ENCODE measurements at places on chromosomes 13 and 19. TPM values are rescaled to one million over a fixed set of nuclear protein-coding genes. Genes with fewer than 3 reads are reported as not detected.

Gene MCEMP1
- not detected for total RNA-seq

Gene SHISA7
- not detected for total RNA-seq

Gene TLE5
- total RNA-seq, result 690 TPM

Gene JAK3
- 3.2 TPM for total RNA-seq

Gene ZNF132
- total RNA-seq, result not detected

Gene ZNF682
- 9.1 TPM for total RNA-seq

GRCh38 chr19:13398182-13398581, 108.1 kb downstream of the CACNA1A start:
- H3K27me3 ChIP-seq, result no peaks in the 10 kb centered on the region
- H3K27ac ChIP-seq, result no peak overlapping the region
- DNase-seq, result no peak
- no peaks in the 10 kb centered on the region for H3K4me1 ChIP-seq
- H3K4me3 ChIP-seq, result no peak overlapping the region

GRCh38 chr13:42876270-42876714, 94.9 kb downstream of the FAM216B start:
- peaks cover 17% of the 10 kb centered on the region for H3K27me3 ChIP-seq
- no peak overlapping the region for H3K4me3 ChIP-seq
- peak; percentile 35 for DNase-seq

- no peak for DNase-seq
- no peaks in the 10 kb centered on the region for H3K27me3 ChIP-seq
- H3K27ac ChIP-seq, result no peak overlapping the region
- H3K4me3 ChIP-seq, result no peak overlapping the region
- H3K4me1 ChIP-seq, result no peaks in the 10 kb centered on the region
These were observed 11.8 kb downstream of the STAP2 start for GRCh38 chr19:4326837-4327251.

DNA sequence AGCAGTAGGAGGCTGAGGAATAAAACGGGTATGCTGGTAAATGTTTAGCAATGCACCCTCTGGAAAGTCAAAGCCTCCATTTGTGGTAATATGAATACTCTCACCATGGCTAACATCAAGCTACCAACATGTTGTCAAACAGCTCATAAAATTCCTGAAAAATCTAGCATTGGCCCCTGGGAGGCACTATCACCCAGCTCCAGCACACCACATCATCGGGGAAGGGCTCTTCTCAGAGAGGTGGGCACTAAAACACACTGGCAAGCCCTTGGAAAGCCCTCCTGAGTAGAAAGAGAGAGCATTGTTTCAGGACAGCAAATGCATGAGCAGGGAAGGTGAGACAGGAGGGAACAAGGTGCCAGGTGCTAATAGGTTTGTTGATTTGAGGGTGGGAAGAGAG, 53.9 kb upstream of the FLT1 start:
- H3K27ac ChIP-seq, result no peak overlapping the region
- no peaks in the 10 kb centered on the region for H3K27me3 ChIP-seq
- H3K4me3 ChIP-seq, result no peak overlapping the region
- DNase-seq, result no peak

DNA sequence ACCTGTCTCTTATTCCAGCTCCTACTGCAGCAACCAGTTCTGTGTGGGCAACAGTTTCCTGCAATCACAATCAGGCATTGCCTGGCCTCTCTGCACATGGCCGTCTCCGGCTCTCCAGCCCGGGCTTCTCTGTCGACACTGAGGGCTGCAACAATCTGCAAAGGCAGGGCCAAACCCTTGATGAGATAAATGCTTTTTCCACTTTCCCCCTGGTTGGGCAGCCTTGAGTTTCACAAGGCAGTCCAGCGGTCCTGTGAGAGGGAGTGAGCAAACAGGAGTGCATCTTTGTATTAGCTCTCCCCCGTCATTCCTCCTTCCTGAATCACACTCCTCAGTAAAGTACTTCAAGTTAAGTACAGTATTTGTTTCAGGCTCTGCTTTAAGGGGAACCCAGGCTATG, 40.7 kb upstream of the VWA8 start:
- H3K36me3 ChIP-seq, result no peaks in the 10 kb centered on the region
- no peaks in the 10 kb centered on the region for H3K4me1 ChIP-seq
- H3K27me3 ChIP-seq, result no peaks in the 10 kb centered on the region

- peaks cover 12% of the 10 kb centered on the region for H3K4me1 ChIP-seq
- H3K36me3 ChIP-seq, result no peaks in the 10 kb centered on the region
- H3K27me3 ChIP-seq, result no peaks in the 10 kb centered on the region
- no peak overlapping the region for H3K27ac ChIP-seq
- no peak overlapping the region for H3K4me3 ChIP-seq
- no peak for DNase-seq
These were observed 30.7 kb upstream of the IL17D start for GRCh38 chr13:20672772-20673171.

GRCh38 chr19:14168993-14169392, 32.6 kb upstream of the ASF1B start:
- H3K4me1 ChIP-seq, result no peaks in the 10 kb centered on the region
- H3K27me3 ChIP-seq, result no peaks in the 10 kb centered on the region
- H3K4me3 ChIP-seq, result no peak overlapping the region
- H3K27ac ChIP-seq, result no peak overlapping the region
- H3K36me3 ChIP-seq, result peaks cover 29% of the 10 kb centered on the region

DNA sequence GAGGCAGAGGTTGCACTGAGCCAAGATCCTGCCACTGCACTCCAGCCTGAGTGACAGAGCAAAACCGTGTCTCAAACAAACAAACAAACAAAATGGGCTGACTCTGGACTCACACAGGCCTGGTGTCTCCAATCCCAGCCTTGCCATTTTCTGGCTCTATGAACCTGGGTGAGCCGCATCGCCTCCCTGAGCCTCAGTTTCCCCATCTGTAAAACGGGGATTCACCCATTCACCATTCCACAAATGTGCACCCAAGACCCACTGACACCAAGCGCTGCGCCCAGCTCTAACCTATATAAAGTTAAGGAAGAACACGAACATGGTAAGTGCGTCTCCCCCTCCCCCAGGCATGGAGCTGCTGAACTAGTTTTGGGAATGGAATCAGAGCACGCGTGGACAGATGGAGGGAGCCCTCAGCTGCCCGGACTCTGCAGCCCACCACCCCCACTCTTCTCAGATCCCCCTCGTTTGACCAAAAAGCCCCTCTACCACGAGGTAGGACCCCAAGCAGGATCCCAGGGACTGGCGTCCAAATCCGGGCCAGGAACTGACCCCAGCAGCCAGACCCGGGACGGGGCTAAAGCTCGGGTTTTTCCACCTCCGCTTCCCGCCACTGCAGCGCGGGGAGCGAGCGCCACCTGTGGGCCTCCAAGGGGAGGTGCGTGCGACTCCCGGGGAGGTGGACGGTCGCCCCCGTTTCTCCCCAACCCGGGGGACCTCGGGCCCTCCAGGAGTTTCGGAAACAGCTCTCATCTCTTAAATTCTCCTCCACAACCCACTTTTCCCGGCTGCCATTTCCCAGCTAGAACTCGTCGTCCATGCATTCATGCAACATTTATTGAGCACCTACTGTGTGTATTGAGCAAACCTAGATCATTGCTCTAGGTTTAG, 33.0 kb upstream of the ADGRE5 start:
- H3K4me3 ChIP-seq, result no peak overlapping the region
- H3K36me3 ChIP-seq, result no peaks in the 10 kb centered on the region
- H3K27me3 ChIP-seq, result no peaks in the 10 kb centered on the region
- DNase-seq, result peak; percentile 70

- no peak overlapping the region for H3K4me3 ChIP-seq
- H3K36me3 ChIP-seq, result no peaks in the 10 kb centered on the region
- no peak overlapping the region for H3K27ac ChIP-seq
- no peak for DNase-seq
- H3K27me3 ChIP-seq, result no peaks in the 10 kb centered on the region
- H3K4me1 ChIP-seq, result no peaks in the 10 kb centered on the region
These were observed 39.9 kb upstream of the CEACAM8 start for GRCh38 chr19:42634409-42635232.

- peak; percentile 78 for DNase-seq
- no peak overlapping the region for H3K27ac ChIP-seq
- H3K4me3 ChIP-seq, result no peak overlapping the region
These were observed 9.0 kb upstream of the ACSBG2 start for GRCh38 chr19:6126335-6126974.
